ENCODE measurements at places on chromosomes 7 and 10.

DNA sequence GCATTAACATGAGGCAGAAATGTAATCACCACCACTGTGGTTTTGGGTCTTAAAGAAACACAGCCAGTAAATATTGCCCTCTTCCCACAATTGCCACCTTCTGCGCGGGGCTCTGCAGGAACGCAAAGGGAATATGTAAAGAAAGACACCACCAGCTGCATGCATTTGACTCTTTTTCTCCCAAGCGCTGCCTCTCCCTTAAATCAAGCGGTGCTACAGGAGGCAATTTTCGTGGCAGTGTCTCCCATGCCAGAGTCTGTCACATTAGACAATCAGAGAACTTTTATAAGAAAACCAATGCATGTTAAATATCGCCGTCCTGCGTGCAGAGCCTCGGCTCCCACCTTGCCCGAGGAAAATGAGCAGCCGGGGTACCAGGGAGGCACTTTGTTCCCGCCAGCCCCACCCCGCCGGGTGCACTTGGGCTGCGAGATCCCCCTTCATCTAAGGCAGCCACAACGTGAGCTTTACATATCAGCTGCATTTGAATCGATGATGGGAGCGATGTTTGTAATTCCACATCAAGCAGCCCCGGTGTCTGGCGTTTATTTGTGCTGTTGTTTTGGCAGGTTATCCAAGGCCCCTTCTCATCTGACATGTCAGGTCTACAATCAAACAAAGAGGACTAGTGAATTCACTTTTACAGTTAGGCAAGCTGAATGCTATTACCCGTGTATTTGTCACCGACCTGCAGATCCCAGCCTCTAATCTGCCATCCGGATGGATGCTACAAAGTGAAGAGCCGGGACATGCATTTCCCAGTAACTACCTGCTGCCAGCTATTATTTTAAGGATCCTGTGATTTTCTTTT lies 72.3 kb upstream of the MGMT start:
- DNase-seq = no peak

DNA sequence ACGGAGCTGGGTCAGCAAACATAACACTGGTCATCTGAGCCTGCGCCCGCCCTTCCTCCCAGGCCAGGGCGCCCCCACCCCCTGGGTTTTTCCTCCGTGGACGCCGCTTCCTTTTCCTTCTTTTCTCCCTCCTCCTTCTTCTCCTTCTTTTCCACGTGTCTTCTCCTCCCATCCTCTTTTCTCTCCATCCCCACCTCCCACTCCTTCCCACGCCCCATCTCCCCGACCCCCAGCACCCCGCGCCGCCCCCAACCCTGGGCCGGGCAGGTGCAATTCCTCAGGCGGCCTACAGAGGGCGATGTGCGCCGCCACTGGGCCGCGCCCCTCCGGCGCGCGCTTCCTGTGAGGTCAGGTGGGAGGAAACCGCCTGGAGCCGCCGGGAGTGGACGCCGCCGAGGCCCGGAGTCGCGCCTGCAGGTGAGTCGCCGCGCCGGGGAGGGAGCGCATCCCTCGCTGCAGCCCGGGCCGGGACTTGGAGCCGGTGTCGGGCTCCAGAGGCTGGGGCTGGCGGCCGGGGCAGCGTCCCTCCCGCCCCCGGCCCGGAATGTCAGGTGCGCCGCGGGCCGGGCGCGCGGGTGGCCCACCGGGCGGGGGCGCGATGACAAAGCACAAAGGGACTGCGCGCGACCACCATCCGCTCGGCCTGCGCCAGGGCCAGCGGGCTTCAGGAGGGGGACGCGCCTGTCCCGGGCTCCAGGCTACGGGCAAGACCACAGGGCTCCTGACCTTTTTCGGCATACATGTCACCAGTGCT lies at the start of gene FAM241B:
FAM241B (plus strand) TSS at position 351 of the 754 bp plus-strand sequence. CDS start 1,497 bp downstream, outside the sequence.
- peak; percentile 69 for DNase-seq

DNA sequence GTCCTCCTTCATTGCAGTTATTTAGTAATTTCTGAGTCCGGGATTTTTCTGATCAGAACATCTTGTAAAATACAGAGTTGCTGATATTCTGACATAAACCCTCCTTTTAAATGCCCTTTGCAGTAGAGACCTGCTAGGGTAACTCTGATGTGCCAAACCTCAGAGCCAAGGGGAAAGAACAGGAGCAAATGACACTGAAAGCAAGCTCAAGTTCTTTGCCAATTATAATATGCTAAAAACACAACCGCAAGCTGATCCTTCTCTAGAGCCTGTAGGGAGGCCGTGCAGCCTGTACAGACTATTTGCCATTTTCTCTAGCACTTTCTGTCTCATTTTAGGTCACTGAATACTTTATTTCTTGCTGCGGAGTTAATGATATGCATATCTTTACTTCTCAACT lies 240.4 kb downstream of the CAMK1D start:
- DNase-seq = no peak

GRCh38 chr10:121438333-121438732 lies 159.9 kb downstream of the FGFR2 start:
- no peak for DNase-seq

DNA sequence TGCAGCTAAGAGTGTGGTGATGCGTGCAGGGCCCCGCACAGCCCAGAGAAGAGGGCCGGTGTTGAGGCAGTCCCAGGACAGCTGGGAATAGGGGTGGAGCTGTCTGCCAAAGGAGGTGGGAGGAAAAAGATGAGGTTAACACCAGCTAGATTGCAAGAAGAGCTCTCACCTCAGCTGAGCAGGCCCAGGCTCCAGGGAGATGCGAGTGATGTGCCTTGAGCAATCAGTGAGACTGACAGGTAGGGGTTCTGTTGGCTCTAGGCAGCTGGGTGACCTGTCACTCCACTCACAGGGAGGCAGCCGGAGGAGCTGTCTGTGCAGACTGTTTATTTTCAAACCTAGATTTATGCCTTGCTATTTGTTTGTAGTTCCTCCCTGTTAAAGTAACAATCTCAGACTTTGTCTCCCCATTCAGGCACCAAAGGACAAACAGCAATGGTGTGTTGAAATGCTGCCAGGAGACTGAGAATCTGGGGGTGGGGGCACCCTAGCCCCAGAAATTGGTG lies 205.1 kb upstream of the CXCL12 start:
- no peak for DNase-seq

DNA sequence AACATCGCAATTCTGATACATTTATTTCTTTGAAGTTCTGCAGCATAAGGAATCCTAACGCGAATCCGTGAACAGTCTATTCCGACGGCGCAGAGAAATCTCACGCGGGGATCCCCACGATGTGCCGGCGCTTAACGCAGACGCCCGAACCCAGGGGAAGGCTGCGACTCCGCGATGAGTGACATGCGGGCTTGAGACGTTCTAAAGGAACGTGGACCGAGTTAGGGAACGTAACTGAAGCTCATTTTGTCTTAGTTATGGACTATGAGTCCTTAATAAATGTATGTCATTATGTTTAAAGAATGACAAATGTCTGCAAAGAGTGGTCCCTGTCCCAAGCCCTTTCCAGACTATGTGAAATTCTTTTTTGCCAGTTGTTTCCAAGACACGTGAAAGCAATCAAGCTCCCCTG lies 995 bp upstream of the PARD3 start:
- no peak for DNase-seq

DNA sequence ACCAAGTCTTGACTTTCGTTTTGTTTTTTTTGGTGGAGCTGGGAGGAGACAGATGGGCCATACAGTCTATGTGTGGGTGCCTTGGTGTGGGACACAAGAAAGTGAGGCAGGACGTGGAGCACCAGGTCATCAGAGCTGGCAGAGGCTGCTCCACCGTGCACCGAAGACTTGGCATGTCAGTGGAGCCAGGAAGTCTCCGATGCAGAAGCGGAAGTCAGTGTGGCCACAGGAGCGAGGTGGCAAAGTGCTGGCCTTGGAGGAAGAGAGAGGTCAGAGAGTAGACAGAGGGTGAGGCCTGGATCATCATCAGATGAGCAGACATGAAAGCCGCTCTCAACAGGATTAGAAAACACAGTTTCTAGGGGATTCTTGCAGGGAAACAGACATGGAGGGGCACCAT lies 116.8 kb downstream of the MGMT start:
- DNase-seq = no peak

GRCh38 chr7:76077435-76077834 lies 29.5 kb downstream of the MDH2 start:
- DNase-seq = no peak

Data from GM12891 (cell line).